Tracheal epithelial cell (primary cell): ENCODE measurements at places on chromosomes 2 and 18. TPM values are rescaled to one million over a fixed set of nuclear protein-coding genes. Genes with fewer than 3 reads are reported as not detected.

CASP10 gene
- total RNA-seq = 4.9 and 7.5 TPM in 2 replicates

GALNT13 gene
- 0.24 and 0.85 TPM in 2 replicates for total RNA-seq

CNTNAP5 gene
- not detected in 2 replicates for total RNA-seq

SPP2 gene
- total RNA-seq = not detected in 2 replicates

TMEM18 gene
- total RNA-seq = 36.2 and 40.5 TPM in 2 replicates

CERKL gene
- 0.72 TPM in 1 of 2 replicates, not detected in the other for total RNA-seq

SNTG2 gene
- not detected in 2 replicates for total RNA-seq

UGT1A4 gene
- total RNA-seq = 0.24 and 1.3 TPM in 2 replicates

SERPINB11 gene
- total RNA-seq = not detected in 2 replicates

BCL2L11 gene
- total RNA-seq = 3.9 and 4.3 TPM in 2 replicates

BARD1 gene
- 15.9 and 24.5 TPM in 2 replicates for total RNA-seq

PRSS56 gene
- not detected in 2 replicates for total RNA-seq

RIT2 gene
- total RNA-seq = 0.24 TPM in 1 of 2 replicates, not detected in the other

WNT10A gene
- 7.7 and 9.8 TPM in 2 replicates for total RNA-seq

C1GALT1C1L gene
- total RNA-seq = not detected in 2 replicates

EPB41L3 gene
- 0.43 and 12.5 TPM in 2 replicates for total RNA-seq

VAMP8 gene
- total RNA-seq = 36.2 and 42.2 TPM in 2 replicates

SLC38A11 gene
- not detected in 2 replicates for total RNA-seq

GNAL gene
- total RNA-seq = 17.1 and 32.4 TPM in 2 replicates

SNORC gene
- 0.24 and 1.3 TPM in 2 replicates for total RNA-seq

SRD5A2 gene
- not detected in 2 replicates for total RNA-seq

NEUROD1 gene
- total RNA-seq = not detected in 2 replicates

CRYGC gene
- not detected in 2 replicates for total RNA-seq

RESP18 gene
- total RNA-seq = not detected in 2 replicates

RAX gene
- total RNA-seq = not detected in 2 replicates

UGT1A3 gene
- 0.24 TPM in 1 of 2 replicates, not detected in the other for total RNA-seq

ALK gene
- not detected in 2 replicates for total RNA-seq

GTF2A1L gene
- 0.24 TPM in 1 of 2 replicates, not detected in the other for total RNA-seq

PLEKHH2 gene
- 1.7 and 1.9 TPM in 2 replicates for total RNA-seq

SRBD1 gene
- total RNA-seq = 9.9 and 20.2 TPM in 2 replicates

LYPD1 gene
- total RNA-seq = 4.1 TPM in 1 of 2 replicates, not detected in the other

POMC gene
- 0.72 TPM in 1 of 2 replicates, not detected in the other for total RNA-seq

PREPL gene
- 19.0 and 29.8 TPM in 2 replicates for total RNA-seq

C2orf80 gene
- total RNA-seq = not detected in 2 replicates

USP40 gene
- total RNA-seq = 17.6 and 23.9 TPM in 2 replicates

ABCG5 gene
- not detected in 2 replicates for total RNA-seq

MOGAT1 gene
- not detected in 2 replicates for total RNA-seq

DCDC2C gene
- not detected in 2 replicates for total RNA-seq

ANKRD30B gene
- total RNA-seq = not detected in 2 replicates

MRO gene
- total RNA-seq = not detected in 2 replicates

CFC1 gene
- not detected in 2 replicates for total RNA-seq

KCNK3 gene
- 4.3 TPM in 1 of 2 replicates, not detected in the other for total RNA-seq

LBH gene
- 20.7 and 58.6 TPM in 2 replicates for total RNA-seq

SALL3 gene
- not detected in 2 replicates for total RNA-seq
